ENCODE measurements at places on chromosomes 1 and 21.

- DNase-seq, result peak; percentile 42
These were observed 1.7 kb downstream of the HSPG2 start for GRCh38 chr1:21935393-21935804.

GRCh38 chr21:46114963-46115362, 17.1 kb downstream of the COL6A2 start:
- DNase-seq, result no peak

DNA sequence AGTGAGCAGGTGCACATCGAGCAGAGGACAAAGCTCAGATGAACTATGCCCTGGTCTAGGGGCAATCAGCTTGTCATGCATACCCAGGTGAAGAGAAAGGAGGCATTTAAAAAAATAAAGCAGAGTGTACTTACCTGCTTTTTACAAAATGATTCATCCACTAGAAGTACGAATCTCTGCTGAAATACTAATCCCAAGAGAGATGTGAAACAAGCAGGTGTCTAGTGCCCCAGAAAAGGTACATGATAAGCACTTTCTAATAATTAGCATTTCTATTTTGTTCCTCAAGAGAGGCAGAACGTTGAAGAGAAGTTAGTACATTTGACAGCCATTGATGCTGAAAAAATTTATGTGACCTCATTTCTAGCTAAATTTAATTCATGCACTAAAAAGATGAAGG, 31.1 kb downstream of the CHODL start:
- DNase-seq, result no peak

DNA sequence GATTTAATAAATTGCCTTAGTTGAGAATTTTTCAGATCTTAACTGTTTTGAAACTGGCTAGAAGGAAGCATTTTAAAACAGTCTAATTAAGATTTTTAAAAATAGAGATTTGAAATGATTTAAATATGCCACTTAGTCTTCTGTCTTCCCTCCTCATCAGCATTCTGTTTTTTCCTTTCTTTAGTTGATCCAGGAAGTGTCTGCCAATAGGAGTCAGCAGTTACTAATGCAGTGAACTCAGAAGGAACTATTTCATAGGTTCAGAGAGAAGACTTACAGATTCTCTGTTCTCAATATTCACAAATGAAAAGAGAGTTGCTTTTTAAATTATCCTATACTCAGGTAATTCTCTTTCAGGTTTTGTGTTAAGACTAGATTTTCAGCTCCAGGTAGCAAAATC, 84.5 kb downstream of the RPS6KC1 start:
- peak; percentile 11 for DNase-seq

DNA sequence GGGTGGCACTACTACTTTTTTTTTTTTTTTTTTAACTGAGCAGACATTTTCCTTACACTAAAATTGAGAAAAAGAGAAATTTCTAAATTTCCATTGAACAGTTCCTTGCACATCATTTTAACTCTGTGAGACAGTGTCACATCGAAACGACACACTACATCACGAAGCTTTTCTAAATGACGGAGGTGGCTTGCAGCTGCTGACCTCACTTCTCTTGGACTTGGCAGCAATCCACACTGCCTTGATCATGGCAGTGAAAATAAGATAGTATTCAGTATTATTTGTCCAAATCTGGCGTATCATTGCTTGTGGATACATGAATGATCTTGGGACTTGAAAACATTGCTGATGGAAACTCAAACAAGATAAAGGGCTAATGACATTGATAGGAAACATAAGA, 80.3 kb upstream of the CYYR1 start:
- DNase-seq, result no peak

DNA sequence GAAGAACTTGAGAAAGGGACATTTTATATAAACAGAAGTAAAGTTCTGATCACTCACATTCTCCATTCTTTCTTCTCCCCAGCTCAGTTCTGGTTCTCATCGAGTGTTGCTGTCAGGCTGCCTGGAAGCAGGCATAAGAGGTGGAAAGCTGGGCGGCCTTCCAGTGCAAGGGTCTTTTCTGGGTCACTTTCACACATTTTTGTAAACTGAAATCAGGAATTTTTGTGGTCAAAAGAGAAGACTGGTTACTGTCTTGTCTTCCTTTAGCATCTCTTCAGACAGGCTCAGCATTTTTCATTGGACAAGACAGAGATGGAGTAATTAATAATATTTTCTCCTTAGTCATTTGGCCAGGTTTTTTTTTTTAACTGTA, 93.7 kb downstream of the CTH start:
- DNase-seq, result peak; percentile 95
